Psoas muscle (tissue), 8 donors: ENCODE measurements at places on chromosomes 1 and 21.

GRCh38 chr1:164510435-164510834, 48.5 kb upstream of the PBX1 start:
- DNase-seq = no peak

DNA sequence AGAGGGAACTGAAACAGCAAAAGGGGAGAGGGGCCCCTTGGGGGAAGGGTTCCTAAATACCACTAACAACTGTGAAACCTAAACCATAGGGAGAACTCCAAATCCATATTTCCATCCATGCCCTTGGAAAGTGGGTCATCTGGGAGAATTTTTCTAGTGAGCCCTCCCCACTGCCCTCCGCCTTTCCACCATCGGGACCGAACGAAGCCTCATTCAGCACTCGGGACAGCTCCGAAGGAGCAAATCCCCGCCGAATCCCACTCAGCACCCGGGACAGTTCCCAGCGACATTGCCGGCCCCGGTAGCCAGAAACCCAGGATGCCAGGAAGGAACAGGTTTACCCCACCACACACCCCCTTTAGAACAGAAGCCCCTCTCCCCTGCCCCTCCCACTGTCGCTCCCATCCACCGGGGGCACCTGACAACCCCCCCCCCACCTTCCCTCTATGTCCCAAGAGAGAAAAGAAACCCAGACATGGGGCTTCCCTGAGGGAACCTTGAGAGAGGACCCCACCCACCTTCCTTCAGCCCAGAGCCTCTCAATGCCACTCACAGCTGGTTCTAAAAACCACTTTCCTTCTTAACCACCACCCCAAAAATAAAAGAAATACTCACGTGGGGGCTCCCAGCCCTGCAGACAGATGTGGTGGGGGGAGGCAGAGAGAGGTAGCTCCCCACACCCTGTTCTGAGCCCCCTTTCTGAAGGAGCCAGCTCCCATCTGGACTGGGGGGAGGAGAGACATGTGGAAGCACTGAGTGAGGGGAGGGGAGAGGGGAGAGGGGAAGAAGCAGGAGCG, 4.5 kb downstream of the DLGAP3 start:
- peak; percentile 61 for DNase-seq

DNA sequence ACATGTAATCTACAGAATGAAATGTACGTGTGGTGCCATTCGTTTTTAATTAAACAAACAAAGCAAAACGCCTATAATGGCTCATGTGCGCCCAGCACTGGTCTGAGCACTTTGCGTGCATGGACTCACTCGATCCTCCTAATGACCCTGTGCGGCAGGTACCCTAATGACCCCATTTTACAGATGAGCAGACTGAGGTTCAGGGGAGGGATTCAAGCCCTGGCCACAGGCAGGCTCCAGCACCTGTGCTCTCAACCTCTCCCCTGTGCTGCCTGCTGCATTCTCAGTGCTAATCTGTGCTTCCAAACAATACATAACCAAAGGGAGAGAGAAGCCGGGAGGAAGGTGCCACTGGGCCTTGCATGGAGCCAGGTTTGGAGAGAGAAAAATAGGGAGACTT, 124.2 kb upstream of the ZBTB40 start:
- DNase-seq = no peak

DNA sequence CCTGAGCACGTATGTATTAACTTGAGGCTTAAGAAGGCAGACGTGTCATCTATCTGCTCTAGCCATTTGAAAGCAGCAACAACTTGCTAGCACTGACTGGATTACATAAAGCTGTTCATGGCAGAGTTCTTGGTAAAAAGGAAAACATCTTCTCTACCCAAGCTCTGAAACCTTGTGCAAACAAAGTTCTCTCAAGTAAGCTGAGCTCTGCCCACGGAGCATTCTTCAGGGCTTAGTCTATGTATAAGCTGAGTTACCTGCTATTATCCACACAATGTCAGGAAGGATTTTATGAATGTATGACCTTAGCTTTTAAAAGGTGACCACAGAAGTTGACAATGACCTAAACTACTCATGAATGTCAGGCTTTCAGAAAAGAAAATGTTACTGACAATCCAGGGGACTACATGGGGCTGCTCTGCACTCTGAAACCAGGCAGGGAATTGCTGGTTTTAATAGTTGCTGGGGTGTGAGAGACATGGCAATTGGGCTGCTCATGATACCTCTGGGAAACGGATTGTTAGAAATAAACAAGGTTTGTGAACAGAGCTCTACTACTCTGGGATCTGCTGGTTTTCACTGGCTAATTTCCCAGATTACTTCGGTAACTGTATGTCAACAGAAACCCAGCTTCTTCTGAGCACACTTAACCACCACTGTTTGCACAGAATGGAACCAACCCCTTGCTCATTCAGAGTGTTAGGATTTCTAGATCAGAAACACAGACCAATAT, 29.6 kb upstream of the CCN1 start:
- no peak for DNase-seq

- no peak for DNase-seq
These were observed 408.1 kb downstream of the USH2A start for GRCh38 chr1:216015116-216015515.
